ENCODE measurements at places on chromosomes 1 and 21.

DNA sequence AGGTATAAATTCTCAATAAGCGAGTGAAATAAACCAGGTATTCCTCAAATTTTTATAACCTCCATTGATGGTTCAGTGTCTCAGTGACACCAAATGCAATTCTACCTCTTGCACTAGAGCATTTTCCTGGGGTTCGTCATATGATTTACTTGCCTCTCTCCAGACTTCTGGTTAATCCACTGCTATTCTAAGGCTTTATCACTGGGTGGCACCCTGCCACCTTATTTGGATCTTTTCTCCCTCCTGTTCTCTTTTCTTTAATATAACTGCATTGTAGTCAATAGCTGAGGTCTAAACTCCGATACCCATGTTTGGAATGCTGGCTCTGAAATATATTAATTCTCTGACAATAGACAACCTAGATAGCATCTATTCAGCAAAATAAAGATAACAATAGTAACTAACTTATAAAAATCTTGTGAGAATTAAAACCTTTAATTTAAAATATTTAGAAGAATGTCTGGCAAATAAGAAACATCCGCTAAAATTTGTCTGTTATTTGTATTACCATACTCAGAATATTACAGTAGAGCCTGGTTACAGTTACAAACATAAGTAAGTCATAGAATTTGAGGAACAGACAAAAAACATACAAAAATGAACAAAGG is 436.4 kb downstream of the PLA2G4A start:
- DNase-seq: no peak

GRCh38 chr1:198143797-198144196 is 13.0 kb upstream of the NEK7 start:
- no peak for DNase-seq

- DNase-seq: no peak
Measured at GRCh38 chr1:155471026-155471425, 91.6 kb downstream of the ASH1L start.

GRCh38 chr1:173482683-173483082 is 5.5 kb downstream of the PRDX6 start:
- no peak for DNase-seq

DNA sequence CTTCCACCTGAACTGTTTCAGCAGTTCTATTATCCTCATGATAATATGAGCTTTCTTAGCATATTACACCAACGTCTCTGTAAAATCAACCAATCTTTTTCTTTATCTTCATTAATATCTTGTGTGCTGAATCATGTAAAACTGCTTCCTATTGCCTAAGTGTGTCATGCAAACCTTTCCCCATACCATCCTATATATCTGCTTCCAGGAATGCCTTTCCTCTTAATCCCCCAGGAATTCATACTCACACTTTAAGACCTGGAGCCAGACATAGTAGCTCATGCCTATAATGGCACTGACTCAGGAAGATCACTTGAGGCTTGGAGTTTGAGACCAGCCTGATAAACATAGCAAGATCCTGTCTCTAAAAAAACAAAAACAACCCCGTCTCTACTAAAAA is 183.9 kb downstream of the NRIP1 start:
- no peak for DNase-seq

DNA sequence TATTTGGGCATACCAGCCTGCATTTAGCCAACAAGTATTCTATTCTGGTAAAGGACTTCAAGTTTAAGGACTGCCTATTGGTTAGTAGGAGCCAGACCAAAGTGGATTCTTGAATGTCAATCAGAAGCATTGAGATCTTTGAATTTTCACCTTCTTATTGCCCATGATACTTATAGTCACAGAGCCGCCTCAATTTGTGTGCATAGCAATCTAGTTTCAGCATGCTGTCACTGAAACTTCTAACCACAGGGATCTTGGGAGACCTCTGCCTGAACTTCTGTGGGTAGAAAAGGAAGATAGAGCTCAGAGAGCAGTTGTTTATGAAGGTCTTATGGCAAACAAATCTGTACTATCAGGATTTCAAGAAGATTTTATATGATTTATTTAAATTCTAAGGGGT is 501.4 kb upstream of the USP24 start:
- no peak for DNase-seq

- no peak for DNase-seq
Measured at GRCh38 chr1:70978623-70979022, 69.0 kb downstream of the PTGER3 start.

GRCh38 chr21:43585924-43586413 is 73.3 kb downstream of the HSF2BP start:
- no peak for DNase-seq

- no peak for DNase-seq
Measured at GRCh38 chr1:8879464-8879921, 1.0 kb upstream of the ENO1 start.

DNA sequence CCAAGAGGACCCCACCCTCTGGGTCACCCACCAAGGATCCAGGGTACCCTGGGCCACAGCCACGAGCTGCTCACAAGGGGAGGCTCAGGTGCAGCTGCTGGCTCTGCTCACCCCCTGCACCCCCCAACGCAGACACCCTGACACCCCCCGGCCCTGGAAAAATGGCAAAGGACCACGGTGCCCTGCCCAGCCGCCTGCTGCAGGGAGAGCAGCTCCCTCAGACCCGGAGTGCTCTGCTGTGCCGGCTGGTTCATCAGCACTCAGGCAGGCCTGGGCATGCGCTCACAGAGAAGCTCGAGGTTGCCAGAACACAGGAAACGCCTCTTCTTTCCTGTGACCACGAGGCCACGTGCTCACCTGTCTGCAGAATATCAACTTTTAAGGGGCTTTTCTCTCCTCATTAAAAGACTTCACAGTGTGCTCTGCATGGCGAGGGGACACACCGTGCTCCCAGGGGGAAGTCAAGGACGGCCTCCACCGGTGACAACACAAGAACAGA is 4.3 kb upstream of the C1QTNF12 start:
- peak; percentile 15 for DNase-seq

DNA sequence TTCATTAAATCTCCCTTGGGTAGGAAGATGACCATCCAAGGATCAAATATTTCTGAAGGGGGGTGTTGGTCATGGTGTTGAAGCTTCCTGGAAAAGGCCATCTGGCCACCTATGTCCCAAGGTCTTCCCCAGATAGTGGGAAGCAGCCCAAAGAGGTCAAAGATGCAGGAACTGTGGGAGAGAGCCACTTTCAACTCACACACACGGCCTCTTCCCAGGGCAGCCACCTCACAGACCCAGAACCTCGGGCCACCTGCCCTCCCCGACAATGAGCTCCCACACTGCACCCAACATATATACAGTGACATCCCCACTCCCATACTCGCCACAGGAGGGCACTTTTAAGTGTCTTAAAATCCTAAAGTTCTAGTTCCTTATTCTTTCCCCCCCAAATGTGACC is 164.5 kb upstream of the ETV3 start:
- no peak for DNase-seq

- DNase-seq: no peak
Measured at GRCh38 chr1:46411010-46411405, 16.9 kb downstream of the FAAH start.

GRCh38 chr1:219587401-219587800 is 25.5 kb downstream of the ZC3H11B start:
- no peak for DNase-seq

- DNase-seq: no peak
Measured at GRCh38 chr21:41783476-41784180, 16.8 kb upstream of the RIPK4 start.

DNA sequence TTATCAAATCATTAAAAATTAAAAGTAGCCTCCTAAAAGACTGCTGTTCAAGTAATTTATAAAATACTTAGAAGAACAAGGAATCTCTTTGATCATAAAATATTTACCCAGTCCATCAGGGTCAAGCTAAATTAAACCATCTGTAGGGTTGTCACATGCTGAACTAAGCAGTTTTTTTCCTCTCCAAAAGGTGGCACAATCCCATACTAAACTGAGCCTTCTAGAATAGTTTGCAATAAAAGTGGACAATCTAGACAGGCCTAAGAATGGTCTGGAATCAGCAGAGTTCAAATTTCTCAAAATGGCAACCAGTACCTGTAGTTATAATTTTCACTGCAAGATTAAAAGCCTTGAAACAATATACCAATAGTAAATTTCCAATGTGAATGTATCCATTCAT is 194.8 kb downstream of the EIF4G3 start:
- no peak for DNase-seq

GRCh38 chr1:164051782-164052181 is 507.2 kb upstream of the PBX1 start:
- no peak for DNase-seq

GRCh38 chr1:39779821-39780220 is 8.7 kb upstream of the OXCT2 start:
- no peak for DNase-seq

- no peak for DNase-seq
Measured at GRCh38 chr1:71787699-71788098, 494.6 kb downstream of the NEGR1 start.

- no peak for DNase-seq
Measured at GRCh38 chr1:203589171-203589570, 37.5 kb upstream of the ATP2B4 start.

Measured in stimulated activated CD4-positive, alpha-beta T cell treated with anti-CD3 and anti-CD28 coated beads, Interleukin-15, amount 100 ng/mL, for 1 hour (primary cell).